Trophoblast cell (in vitro differentiated cells and primary cell): ENCODE measurements at places on chromosomes 4 and X.

DNA sequence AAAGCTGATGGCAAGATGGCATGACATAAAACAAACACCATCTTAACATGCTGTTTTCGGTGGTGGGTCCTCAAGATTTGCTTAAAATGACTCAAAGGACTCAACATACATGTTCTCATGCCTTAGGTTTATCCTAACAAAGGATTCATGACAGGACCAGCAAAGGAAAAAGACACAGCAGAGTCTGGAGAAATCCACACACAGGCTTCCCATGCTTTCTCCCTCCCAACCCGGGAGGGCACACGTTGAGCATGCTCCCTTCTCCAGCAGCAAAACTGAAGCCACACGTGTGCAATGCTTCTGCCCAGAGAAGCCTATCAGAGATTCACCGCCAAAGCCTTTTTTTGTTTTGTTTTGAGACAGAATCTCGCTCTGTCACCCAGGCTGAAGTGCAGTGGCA, 39.9 kb downstream of the SAT1 start:
- no peak for DNase-seq

- DNase-seq, result no peak
Measured at GRCh38 chrX:10089378-10089795, 67.4 kb upstream of the CLCN4 start.

- DNase-seq, result no peak
Measured at GRCh38 chrX:2828344-2828958, at the start of gene GYG2. Gene GYG2, plus strand, starts transcription at chrX:2828930. Its CDS starts 1,259 bp downstream, at chrX:2830189.

GRCh38 chr4:164803702-164804101, 49.8 kb downstream of the SMIM31 start:
- no peak for DNase-seq

GRCh38 chr4:38687571-38688011, 23.6 kb downstream of the KLF3 start:
- DNase-seq, result no peak

DNA sequence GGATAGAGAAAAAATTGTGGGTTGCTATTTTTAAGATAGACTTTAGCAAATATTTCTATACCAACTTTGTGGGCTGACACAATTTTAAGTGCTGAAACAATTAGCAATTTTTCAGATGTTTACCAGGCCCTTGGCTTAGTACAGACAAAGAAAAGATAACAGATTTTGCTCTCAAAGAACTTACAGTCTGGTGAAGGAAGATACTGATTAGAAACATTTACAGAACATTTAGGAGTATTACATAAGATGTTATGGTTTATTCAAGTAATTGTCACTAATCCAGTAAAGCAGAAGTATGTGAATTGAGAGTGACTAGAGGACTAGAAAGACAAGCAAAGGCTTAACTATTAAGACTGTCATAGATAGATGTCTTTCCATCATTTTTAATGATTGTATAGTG, 35.3 kb upstream of the NDUFC1 start:
- DNase-seq, result no peak

- DNase-seq, result no peak
Measured at GRCh38 chrX:54306379-54306778, 51.5 kb downstream of the WNK3 start.

GRCh38 chr4:15653864-15654592, 1.1 kb downstream of the FBXL5 start:
- no peak for DNase-seq

- DNase-seq, result no peak
Measured at GRCh38 chr4:3468154-3468553, 5.0 kb downstream of the DOK7 start.

- no peak for DNase-seq
Measured at GRCh38 chrX:67720344-67720743, 176.5 kb downstream of the AR start.

GRCh38 chr4:22741744-22742143, 49.0 kb downstream of the GBA3 start:
- no peak for DNase-seq
